ENCODE measurements at places on chromosomes 2 and 18. TPM values are rescaled to one million over a fixed set of nuclear protein-coding genes. Genes with fewer than 3 reads are reported as not detected.

APOB gene
- total RNA-seq, result 14.8 TPM

ST6GAL2 gene
- total RNA-seq, result 28.3 TPM

BCS1L gene
- total RNA-seq, result 36.4 TPM

TEX44 gene
- total RNA-seq, result not detected

B3GNT7 gene
- 281 TPM for total RNA-seq

AFTPH gene
- total RNA-seq, result 62.4 TPM

PLGLB1 gene
- total RNA-seq, result 6.3 TPM

FIGN gene
- 5.9 TPM for total RNA-seq

GPR39 gene
- total RNA-seq, result 12.7 TPM

OSR1 gene
- total RNA-seq, result 4.9 TPM

RAB11FIP5 gene
- total RNA-seq, result 63.0 TPM

ALPP gene
- total RNA-seq, result not detected

SYT4 gene
- 0.40 TPM for total RNA-seq

GRCh38 chr2:189024901-189025618 lies 50.9 kb downstream of the COL3A1 start:
- DNase-seq, result no peak

GRCh38 chr2:8406271-8406670 lies 275.6 kb upstream of the ID2 start:
- no peak for DNase-seq

DNA sequence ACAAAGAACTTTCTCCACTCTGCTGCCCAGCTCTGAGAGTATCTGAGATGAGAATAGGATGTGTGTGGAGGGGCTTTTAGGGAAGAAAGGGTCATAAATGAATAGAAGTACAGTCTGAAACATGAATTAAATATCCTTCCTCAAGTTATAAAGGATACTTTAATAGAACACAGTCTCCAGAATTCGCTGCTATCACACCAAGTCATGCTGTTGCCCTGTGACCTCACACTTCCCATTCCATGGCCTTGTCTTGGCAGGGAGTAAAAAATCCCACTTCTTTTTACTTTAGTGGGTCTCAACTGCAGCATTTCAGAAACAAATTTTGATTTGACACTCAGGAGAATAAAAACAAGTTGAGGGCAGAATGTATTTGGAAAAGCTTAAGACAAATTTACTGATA lies 3.8 kb upstream of the RPE start:
- no peak for DNase-seq

- DNase-seq, result no peak
Measured at GRCh38 chr2:23489471-23490322, 104.7 kb downstream of the KLHL29 start.

DNA sequence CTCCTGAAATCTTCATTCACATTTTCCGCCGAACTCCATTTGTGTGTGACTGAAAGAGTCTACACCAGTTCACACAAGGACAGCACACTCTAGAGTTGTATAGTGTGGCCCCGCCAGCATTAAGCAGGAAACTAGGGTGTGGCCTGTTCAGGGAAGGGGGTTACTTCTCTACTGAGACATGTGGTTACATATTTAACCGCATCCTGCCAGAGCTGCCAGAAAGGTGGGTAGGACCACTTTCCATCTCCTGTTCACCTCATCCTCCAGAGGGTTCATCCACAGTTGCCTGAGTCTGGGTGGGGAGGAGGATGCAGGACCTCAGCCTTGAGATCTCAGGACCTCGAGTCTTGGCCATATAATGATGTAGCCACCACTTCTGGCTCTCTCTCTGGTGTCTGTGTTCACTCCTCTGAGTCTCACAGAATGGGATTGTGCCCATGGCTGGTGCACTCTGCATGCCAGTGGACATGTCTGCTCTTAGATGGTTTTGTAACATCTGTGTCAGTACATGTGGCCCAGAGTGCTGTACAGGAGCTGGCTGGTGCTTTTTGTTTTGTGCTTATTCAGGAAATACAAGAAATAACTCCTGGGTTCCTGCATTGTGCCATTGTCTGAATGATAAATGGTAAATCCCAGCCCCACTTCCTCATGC lies 7.7 kb upstream of the SP140L start:
- peak; percentile 35 for DNase-seq

- DNase-seq, result no peak
Measured at GRCh38 chr2:165681841-165682240, 112.2 kb downstream of the GALNT3 start.

DNA sequence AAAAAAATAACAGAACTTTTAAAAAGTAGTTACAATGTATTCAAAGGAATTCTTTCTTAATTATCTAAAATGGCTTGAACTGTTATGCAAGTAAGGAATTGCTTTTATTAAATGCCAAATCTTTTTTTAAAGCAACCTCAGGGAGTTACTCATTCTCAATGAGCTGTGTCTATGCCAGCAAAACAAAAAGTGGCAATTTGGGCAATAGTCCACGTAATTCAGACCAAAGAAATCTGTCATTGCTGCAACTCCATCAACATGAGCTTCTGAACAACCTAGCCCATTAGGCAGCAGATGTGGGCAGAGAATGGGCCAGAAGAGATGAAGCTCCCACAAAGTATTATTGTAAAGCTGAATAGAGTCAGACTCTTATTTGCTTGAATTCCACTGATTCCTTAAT lies 118.4 kb downstream of the ALK start:
- DNase-seq, result no peak

DNA sequence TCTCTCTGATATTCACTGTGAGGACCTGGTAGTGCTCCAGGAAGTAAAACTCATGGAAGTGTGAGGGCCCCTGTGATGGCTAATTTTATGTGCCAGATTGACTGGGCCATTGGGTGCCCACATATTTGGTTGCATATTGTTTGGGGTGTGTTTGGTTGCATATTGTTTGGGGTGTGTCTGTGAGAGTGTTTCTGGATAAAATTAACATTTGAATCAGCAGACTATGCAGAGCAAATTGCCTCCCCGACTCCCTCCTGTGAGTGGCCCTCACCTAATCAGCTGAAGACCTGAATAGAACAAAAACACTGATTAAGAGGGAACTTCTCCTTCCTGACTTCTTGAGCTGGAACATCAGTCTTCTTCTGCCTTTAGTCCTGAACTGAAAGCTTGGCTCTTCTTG lies 173.3 kb upstream of the LINC00305 start:
- no peak for DNase-seq

GRCh38 chr18:42514512-42514911 lies 559.5 kb downstream of the PIK3C3 start:
- DNase-seq, result no peak

- DNase-seq, result no peak
Measured at GRCh38 chr18:63879709-63880108, 7.8 kb upstream of the SERPINB2 start.

GRCh38 chr2:152240559-152241231 lies 65.1 kb upstream of the STAM2 start:
- DNase-seq, result no peak

- DNase-seq, result no peak
Measured at GRCh38 chr2:67567886-67568285, 170.8 kb downstream of the ETAA1 start.

- no peak for DNase-seq
Measured at GRCh38 chr18:80126797-80127196, 17.7 kb downstream of the ADNP2 start.

- DNase-seq, result no peak
Measured at GRCh38 chr18:47729356-47729755, 201.1 kb downstream of the SMAD2 start.

- DNase-seq, result no peak
Measured at GRCh38 chr2:222272446-222273015, 26.3 kb downstream of the PAX3 start.

- DNase-seq, result no peak
Measured at GRCh38 chr18:6816154-6816553, 86.6 kb downstream of the ARHGAP28 start.

- DNase-seq, result no peak
Measured at GRCh38 chr2:14255135-14255820, 377.2 kb upstream of the LRATD1 start.

GRCh38 chr18:8607776-8608742 lies 1.2 kb upstream of the RAB12 start:
- no peak for DNase-seq

- DNase-seq, result no peak
Measured at GRCh38 chr18:13252686-13253410, 34.3 kb downstream of the LDLRAD4 start.

DNA sequence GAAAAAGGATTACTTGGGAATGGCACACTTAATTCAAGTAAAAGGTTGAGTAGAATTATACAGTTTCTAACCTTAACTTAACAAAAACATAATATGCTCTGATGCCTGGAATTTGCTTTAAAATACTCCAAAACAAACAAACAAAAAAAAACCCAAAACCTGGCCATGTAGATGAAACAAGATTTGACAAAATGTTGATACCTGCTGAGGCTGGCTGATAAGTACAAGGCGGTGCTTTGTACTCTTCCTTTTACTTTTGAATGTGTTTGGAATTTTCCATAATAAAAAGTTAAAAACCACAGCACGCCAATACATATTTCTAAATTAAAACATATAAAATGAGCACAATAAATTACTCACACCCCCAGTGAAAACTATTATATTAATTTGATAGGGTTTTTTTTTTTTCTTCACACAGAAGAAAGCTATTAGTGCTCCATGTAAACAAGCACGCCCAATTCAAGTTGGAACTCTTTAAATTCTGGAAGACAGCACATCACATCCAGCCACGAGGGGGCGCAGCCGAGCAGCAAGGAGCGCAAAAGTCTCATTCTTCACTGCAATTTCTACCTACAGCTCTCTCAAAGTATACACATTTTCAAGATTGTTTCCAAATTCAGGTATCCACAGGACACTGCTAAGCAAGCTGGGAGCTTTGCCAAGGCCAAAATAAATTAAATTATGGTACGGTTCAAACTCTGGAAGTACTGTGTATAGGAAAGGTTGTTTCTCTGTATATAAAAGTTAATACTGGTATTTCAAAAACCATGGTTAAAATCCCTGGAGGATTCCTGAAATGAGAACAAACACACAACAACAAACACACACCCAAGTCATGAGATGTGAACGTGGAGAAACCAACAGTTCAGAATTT lies 7.5 kb downstream of the SERTAD2 start:
- peak; percentile 87 for DNase-seq

DNA sequence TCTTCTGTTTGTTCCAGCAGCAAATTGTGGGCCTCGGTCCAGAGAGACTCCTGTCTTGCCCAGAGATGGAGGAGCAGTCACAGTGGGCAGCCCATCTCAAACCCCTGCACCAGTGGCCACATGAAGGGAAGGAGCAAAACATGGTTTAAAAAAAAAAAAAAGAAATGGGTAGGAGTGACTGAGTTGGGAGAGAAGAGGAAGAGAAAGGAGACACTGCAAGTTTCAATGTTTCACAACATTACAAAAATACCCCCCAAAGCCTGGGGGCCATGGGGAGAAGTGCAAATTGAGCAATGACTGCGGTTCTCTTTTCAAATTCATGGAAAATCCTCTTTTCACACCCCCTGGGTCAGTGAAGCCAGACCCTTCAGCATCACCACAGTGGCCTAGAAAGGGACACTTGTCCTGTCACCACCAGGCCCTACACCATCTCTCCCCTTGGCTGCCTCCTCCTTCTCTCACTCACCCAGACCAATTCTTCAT lies 117.1 kb downstream of the ZFP36L2 start:
- DNase-seq, result no peak

- no peak for DNase-seq
Measured at GRCh38 chr2:214810671-214811070, 1.2 kb upstream of the BARD1 start.

GRCh38 chr18:73987247-73987980 lies 160.2 kb downstream of the FBXO15 start:
- no peak for DNase-seq

- no peak for DNase-seq
Measured at GRCh38 chr2:192043216-192043870, 151.4 kb downstream of the TMEFF2 start.

- DNase-seq, result no peak
Measured at GRCh38 chr2:115757286-115757685, 1314.8 kb downstream of the DPP10 start.

DNA sequence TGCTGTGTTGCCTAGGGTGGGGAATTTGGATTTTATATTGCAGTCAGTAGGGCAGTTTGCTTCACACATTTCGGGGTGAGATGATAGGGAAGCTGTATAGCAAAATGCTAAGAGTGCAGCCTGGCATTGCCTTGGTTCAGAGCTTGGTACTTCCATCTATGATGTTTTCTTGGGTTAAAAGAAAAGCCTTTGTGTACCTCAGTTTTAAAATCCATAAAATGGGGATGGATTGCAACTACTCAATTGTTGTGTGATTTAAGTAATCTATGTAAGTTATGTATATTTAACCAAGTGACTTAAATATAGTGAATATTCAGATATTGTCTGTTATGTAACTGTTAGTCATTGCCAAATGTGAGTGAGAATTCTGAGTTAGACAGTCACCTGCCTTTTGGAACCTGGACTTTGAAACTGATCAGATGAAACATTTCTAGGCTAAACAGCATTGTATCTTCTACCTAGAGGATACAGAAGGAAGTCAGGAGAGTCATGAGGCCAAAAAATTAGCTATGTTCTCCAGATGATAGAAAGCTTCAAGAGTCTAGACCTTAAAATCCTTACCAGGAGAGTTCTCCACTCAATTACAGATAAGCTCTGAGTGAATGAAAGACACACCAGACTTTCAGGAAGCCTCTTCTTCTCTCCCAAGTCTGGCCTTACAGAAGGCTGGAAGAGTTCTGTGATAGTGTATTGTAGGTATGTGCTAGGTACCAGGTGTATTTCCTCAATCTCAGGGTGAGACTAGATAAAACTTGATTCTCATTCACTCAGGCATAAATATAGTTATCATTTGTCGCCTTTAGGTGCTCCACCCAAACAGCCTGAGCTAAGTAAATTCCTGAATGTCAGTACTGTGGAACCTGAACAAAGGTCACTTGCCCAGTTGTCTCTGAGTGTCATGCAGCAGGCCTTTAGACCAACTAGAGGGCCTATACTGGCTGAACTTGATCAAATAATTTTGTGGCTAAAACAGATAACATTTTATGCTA lies 7.5 kb downstream of the RIOK3 start:
- DNase-seq, result peak; percentile 22

GRCh38 chr2:109486711-109487535 lies 126.8 kb downstream of the SEPTIN10 start:
- DNase-seq, result no peak

DNA sequence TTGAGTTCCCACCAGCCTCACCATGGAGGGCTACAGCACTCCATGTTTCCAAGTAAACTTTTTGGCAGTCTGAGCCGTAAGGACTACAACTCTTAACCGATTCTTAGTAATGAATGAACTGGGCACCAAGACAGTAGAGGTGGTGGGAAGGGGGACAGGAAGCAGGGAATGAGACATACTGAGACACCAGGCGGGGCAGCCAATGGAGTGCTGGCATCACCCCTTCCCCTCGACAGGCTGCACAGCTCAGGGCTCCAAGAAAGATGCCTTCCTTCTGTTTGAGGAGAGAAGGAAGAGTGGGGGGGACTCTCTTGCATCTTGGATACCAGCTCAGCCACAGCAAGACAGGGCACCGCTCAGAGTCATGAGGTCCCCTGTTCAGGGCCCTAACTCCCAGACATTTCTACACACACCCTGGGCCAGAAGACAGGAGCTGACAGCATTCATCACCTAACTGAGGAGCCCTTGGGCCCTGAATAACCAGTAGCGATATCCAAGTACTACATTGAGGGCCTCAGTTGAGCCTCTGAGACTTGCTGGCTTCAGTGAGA lies 45.2 kb downstream of the USP34 start:
- DNase-seq, result no peak

- peak; percentile 59 for DNase-seq
Measured at GRCh38 chr2:96554293-96555145, 18.0 kb downstream of the ARID5A start.

Data from mucosa of gallbladder (tissue), 1 donor.